ENCODE measurements at places on chromosomes 1 and 21. TPM values are rescaled to one million over a fixed set of nuclear protein-coding genes. Genes with fewer than 3 reads are reported as not detected.

DNA sequence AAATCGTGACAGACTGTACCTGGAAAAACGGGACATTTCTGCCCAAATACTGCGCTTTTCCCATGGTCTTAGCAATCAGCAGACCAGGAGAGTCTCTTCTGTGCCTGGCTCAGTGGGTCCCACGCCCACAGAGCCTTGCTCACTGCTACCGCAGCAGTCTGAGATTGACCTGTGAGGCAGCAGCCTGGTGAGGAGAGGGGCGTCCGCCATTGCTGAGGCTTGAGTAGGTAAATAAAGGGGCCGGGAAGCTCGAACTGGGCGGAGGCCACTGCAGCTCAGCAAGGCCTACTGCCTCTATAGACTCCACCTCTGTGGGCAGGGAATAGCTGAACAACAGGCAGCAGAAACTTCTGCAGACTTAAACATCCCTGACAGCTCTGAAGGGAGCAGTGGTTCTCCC lies 203.1 kb downstream of the DENND1B start:
- H3K4me1 ChIP-seq: no peaks in the 10 kb centered on the region

- H3K4me3 ChIP-seq: no peak overlapping the region
- H3K27me3 ChIP-seq: no peaks in the 10 kb centered on the region
- no peaks in the 10 kb centered on the region for H3K4me1 ChIP-seq
Measured at GRCh38 chr1:51044199-51044598, 57.8 kb upstream of the C1orf185 start.

GRCh38 chr1:44724955-44725698 lies 5.8 kb downstream of the RNU5D-1 start:
- H3K36me3 ChIP-seq: no peaks in the 10 kb centered on the region
- no peak overlapping the region for H3K27ac ChIP-seq
- H3K27me3 ChIP-seq: peaks cover 5% of the 10 kb centered on the region
- no peak for DNase-seq
- H3K4me3 ChIP-seq: no peak overlapping the region
- H3K4me1 ChIP-seq: no peaks in the 10 kb centered on the region

GRCh38 chr1:36160388-36160948 lies 4.5 kb downstream of the MAP7D1 start:
- no peaks in the 10 kb centered on the region for H3K27me3 ChIP-seq
- peak overlapping the region; percentile 11 for H3K4me3 ChIP-seq
- H3K4me1 ChIP-seq: peaks cover 22% of the 10 kb centered on the region
- H3K27ac ChIP-seq: peak overlapping the region; percentile 46
- no peaks in the 10 kb centered on the region for H3K36me3 ChIP-seq
- no peak for DNase-seq

GRCh38 chr1:170664093-170664827 lies at the start of gene PRRX1:
PRRX1 (plus strand) TSS chr1:170664131; CDS start chr1:170664219, 88 bp downstream.
- no peaks in the 10 kb centered on the region for H3K36me3 ChIP-seq
- peak within 1 kb of the TSS; percentile 26 for H3K4me3 ChIP-seq
- peaks cover 99% of the 10 kb centered on the region for H3K27me3 ChIP-seq
- peaks cover 19% of the 10 kb centered on the region for H3K4me1 ChIP-seq

DNA sequence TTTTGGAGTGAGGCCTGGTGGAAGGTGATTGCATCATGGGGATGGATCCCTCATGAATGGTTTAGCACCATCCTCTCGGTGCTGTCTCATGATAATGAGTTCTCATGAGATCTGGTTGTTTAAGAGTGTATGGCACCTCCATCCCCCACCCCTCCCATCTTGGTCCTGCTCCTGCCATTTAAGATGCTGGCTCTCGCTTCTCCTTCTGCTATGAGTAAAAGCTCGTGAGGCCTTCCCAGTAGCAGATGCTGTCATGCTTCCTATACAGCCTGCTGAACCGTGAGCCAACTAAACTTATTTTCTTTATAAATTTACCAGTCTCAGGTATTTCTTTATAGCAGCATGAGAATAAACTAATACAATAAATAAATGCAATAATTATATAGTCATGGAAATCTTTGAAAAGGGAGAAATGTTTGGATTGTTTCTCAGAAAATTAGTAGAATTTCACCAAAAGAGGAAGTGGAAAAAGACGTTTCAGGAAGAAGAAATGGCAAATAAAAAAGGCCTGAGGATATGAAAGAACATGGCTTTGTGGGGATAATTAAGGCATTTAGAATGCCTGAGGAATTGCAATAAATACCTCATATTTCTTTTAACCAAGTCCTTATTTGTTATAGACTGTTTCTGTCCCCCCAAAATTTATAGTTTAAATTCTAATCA lies 451.2 kb upstream of the ADGRL4 start:
- no peaks in the 10 kb centered on the region for H3K36me3 ChIP-seq
- H3K27ac ChIP-seq: no peak overlapping the region
- DNase-seq: no peak
- no peaks in the 10 kb centered on the region for H3K27me3 ChIP-seq
- no peaks in the 10 kb centered on the region for H3K4me1 ChIP-seq

- no peak overlapping the region for H3K4me3 ChIP-seq
- H3K27me3 ChIP-seq: no peaks in the 10 kb centered on the region
- H3K36me3 ChIP-seq: no peaks in the 10 kb centered on the region
- peaks cover 5% of the 10 kb centered on the region for H3K4me1 ChIP-seq
- H3K27ac ChIP-seq: no peak overlapping the region
Measured at GRCh38 chr1:184392067-184392466, 5.2 kb downstream of the C1orf21 start.

DNA sequence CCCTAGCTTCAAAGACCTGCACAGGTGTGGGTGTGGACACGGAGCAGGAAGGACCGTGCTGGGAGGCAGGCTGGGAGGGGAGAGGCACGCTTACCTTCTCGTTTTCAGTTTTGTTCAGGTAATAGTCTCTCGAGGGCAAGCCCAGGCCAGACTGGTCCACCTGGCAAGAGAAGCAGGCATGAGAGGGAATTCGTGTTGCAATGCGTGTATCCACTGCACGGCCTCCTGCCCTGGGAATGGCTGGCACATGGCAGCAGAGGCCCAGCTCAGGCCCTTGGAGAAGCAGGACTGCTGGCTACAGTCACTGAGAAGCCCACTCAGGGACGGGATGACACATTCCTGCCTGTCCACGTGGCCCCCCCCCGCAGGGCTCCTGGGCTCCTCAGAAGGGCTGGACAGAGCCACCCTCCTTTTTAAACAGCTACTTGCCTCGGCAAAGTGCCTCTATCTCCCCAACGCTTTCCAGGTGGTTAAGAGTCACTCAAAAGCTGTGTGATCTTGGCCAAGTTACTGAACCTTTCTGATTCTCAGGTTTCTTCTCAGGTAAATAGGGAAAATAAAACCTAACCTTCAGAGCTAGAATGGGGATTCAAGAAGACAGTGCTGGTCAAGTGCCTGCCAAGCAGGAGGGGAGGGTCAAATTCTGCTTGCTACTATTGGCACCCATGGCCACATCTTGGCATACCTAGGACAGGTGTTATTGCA lies 32.7 kb downstream of the ECE1 start:
- no peak overlapping the region for H3K4me3 ChIP-seq
- H3K27me3 ChIP-seq: no peaks in the 10 kb centered on the region
- H3K27ac ChIP-seq: no peak overlapping the region
- peaks cover 66% of the 10 kb centered on the region for H3K36me3 ChIP-seq
- DNase-seq: no peak

- H3K36me3 ChIP-seq: no peaks in the 10 kb centered on the region
- H3K4me3 ChIP-seq: no peak overlapping the region
- no peaks in the 10 kb centered on the region for H3K4me1 ChIP-seq
- H3K27me3 ChIP-seq: no peaks in the 10 kb centered on the region
- DNase-seq: no peak
- H3K27ac ChIP-seq: no peak overlapping the region
Measured at GRCh38 chr1:227895828-227896685, 51.7 kb downstream of the WNT9A start.

DNA sequence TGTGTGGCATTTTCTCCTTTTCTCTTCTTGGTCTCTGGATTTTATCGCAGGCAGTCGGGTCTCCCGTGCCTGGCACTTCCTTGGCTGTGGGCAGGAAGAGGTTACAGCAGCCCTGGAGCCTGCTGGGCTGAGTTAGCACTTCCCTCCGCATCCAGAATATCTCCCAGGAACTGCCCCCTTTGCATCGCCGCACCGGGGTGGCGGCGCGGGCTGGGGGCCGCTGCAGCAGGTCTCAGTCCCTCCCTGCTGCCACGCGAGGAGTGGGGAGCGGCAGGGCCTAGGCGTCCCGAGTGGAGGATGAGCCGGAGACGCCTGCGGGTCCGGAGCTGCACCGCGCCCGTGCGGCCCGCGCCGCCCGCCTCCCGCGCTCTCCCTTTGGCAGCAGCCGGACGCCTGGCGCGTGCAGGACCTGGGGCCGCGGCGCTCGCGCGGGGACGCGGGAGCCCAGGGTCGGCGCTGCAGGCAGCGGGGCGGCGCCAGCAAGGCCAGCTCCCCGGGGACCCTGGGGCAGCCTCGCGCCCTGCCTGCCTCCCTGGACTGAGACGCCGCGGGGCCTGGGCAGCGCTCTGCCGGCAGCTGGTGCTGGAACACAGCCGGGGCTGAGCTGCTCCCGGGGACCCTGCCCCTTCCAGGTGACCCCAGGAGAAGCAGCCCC lies 192.8 kb downstream of the PRDM2 start:
- no peaks in the 10 kb centered on the region for H3K36me3 ChIP-seq
- peaks cover 18% of the 10 kb centered on the region for H3K27me3 ChIP-seq
- H3K4me1 ChIP-seq: peaks cover 16% of the 10 kb centered on the region
- peak overlapping the region; percentile 41 for H3K27ac ChIP-seq
- DNase-seq: peak; percentile 38

DNA sequence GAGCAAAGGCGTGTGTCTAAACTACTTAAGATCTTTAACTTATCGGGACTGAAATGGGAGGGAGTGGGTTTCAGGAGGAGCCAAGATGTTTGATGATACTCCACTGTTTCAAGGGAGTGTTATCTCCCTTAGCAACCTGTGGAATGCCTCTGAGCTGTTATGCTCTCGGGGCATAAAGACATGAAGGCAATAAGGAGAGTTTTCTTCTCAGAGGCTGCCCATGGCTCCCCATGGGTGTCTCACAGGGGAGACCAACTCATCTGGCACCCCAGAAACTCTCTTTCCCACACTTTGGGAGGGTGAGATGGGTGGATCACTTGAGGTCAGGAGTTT lies 130.0 kb downstream of the LIPI start:
- no peaks in the 10 kb centered on the region for H3K27me3 ChIP-seq
- no peaks in the 10 kb centered on the region for H3K4me1 ChIP-seq
- H3K36me3 ChIP-seq: no peaks in the 10 kb centered on the region
- no peak for DNase-seq
- H3K4me3 ChIP-seq: no peak overlapping the region

GRCh38 chr1:211735208-211736170 lies 60.1 kb upstream of the NEK2 start:
- H3K4me3 ChIP-seq: no peak overlapping the region
- no peaks in the 10 kb centered on the region for H3K36me3 ChIP-seq
- no peak overlapping the region for H3K27ac ChIP-seq
- DNase-seq: peak; percentile 35
- H3K4me1 ChIP-seq: peaks cover 3% of the 10 kb centered on the region

DNA sequence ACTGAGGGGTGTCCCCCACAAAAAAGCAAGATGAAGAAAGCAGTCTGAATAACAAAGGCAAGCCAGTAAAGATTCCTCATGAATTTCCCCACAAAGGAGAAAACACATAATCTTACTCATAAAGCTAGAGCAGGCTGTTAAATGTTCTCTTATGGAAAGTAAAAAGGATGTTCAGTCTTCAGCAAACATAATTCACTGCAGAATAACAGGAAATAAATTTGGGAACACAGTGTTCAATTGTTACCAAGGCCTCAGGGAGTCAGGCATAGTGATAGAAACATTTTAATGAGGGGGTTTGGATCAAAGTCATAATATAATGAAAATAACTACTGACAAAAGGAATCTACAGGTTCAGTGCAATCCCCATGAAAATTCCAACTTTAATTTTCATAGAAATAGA lies 297.6 kb downstream of the DPYD start:
- no peak overlapping the region for H3K4me3 ChIP-seq
- no peak for DNase-seq
- no peaks in the 10 kb centered on the region for H3K27me3 ChIP-seq
- no peaks in the 10 kb centered on the region for H3K4me1 ChIP-seq
- no peak overlapping the region for H3K27ac ChIP-seq

DNA sequence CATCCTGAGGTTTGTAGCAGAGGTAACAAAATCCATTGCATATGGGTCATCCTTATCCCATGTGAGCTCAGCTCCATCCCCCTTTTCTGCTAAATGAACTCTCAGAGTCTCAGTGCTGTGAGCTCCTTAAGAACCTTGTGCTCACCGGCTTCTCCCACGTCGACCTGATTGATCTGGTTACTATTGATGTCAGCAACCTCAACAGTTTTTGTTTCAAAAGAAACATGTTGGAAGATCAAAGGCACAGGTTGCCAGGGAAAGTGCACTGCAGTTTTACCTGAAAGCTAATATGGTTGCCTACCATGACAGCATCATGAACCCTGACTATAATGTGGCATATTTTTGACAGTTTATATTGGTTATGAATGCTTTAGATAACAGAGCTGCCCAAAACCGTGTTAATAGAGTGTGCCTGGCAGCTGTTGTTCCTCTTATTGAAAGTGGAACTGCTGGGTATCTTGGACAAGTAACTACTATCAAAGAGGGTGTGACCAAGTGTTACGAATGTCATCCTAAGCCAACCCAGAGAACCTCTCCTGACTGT lies 131.4 kb downstream of the HS2ST1 start:
- no peak for DNase-seq
- no peak overlapping the region for H3K27ac ChIP-seq
- no peaks in the 10 kb centered on the region for H3K36me3 ChIP-seq
- H3K4me3 ChIP-seq: no peak overlapping the region
- H3K27me3 ChIP-seq: no peaks in the 10 kb centered on the region

DNA sequence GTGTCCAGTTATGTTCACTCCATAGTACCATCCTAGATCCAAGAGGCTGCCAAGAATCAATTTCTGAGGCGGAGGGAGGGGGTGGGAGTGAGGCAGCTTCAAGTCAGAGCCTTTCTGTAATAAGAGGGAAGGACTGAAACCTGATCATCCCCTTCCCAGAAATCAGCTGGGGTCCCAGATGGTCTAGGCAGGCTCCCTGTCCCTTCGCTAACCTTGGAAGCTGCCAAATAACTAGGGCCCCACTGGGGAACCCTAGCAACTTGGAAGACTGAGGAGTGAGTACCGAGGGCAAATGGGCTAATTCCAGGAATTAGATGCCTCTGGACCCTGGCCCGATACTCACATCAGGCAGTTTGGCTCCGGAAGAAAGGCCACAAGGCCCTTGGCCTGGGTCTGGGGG lies 113.3 kb downstream of the NAV1 start:
- H3K36me3 ChIP-seq: no peaks in the 10 kb centered on the region
- no peak overlapping the region for H3K27ac ChIP-seq
- H3K4me3 ChIP-seq: no peak overlapping the region
- peaks cover 43% of the 10 kb centered on the region for H3K27me3 ChIP-seq

DNA sequence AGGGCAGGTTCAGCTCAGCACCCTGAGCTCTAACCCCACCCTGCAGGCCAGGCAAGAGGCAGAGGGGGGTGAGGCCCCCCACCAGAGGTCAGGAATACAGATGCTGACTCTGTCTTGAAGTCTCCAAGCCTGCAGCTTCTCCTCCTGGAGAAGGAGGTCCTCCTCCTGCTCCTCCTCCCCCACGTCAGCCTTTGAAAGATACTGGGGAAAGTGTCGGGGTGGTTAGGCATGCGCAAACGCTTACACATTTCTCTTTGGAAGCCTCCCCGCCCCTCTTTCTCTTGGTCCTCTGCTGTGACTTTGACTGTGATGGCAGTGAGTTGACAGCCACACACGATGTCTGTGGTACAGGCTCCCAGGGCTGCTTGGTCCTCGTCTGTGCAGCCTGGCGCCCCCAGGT lies 65.3 kb downstream of the SPSB1 start:
- peaks cover 49% of the 10 kb centered on the region for H3K36me3 ChIP-seq
- H3K27me3 ChIP-seq: no peaks in the 10 kb centered on the region

The VPS13D gene
- polyA plus RNA-seq: 20.7 TPM

The CD52 gene
- polyA plus RNA-seq: 25.3 TPM

The ESRRG gene
- 9.0 TPM for polyA plus RNA-seq

The KRTAP20-3 gene
- not detected for polyA plus RNA-seq

The RSBN1 gene
- 17.2 TPM for polyA plus RNA-seq

The S100A14 gene
- 437 TPM for polyA plus RNA-seq

The ANKRD65 gene
- 2.6 TPM for polyA plus RNA-seq

The TIAM1 gene
- 6.3 TPM for polyA plus RNA-seq

The FNDC10 gene
- 2.4 TPM for polyA plus RNA-seq

The CCDC17 gene
- polyA plus RNA-seq: 0.88 TPM

All from large intestine (tissue), 12 donors.